Activated CD4-positive, CD25-positive, alpha-beta regulatory T cell treated with anti-CD3 and anti-CD28 coated beads, Interleukin-2, amount 50 U/mL, for 16 hours (primary cell): ENCODE measurements at places on chromosomes 7 and 10.

- peak; percentile 28 for DNase-seq
These were observed 1.3 kb downstream of the GUSB start for GRCh38 chr7:65980478-65981250.

- DNase-seq, result no peak
These were observed at the start of gene HOGA1 for GRCh38 chr10:97584060-97584797. Gene HOGA1, plus strand, starts transcription at chr10:97584389. Its CDS starts 315 bp downstream, at chr10:97584704.

GRCh38 chr10:76939933-76940468, 697.6 kb downstream of the KCNMA1 start:
- DNase-seq, result no peak

DNA sequence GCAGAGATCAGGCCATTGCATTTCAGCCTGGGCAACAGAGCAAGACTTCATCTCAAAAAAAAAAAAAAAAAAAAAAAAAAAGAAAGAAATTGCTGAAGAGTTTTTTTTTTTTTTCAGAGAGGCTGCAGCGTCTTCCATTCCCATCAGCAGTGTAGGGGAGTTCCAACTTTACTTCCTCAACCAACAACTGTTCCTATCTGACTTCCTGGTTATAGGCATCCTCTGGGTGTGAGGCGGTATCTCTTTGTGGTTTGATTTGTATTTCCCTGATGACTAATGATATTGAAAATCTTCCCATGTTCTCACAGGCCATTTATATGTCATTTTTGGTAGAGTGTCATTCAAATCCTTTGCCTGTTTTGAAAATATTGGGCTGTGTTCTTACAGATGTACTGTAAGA, 40.2 kb downstream of the PRTFDC1 start:
- no peak for DNase-seq

GRCh38 chr10:97050205-97050745, 135.5 kb downstream of the SLIT1 start:
- DNase-seq, result no peak

- DNase-seq, result no peak
These were observed 75.4 kb downstream of the CALD1 start for GRCh38 chr7:134854816-134855215.

- no peak for DNase-seq
These were observed 17.2 kb upstream of the TPST1 start for GRCh38 chr7:66187905-66188304.

DNA sequence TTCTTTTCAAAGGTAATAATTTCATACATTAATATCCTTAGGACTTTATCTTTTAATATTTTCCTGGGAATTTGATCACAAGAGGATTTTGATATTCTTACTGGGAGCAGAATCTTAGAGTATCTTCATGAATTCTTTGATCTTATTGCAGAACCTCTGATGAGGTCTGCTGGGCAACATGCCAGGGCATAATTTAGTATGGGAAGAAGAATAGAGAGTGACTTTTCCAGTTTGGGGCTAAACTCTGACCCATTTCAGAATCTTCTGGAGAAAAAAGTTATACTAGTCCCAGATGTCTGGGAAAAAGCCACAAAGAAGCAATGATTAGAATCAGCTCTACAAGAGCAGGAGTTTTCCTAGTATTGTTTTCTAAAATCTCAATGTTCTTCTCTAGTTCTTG, 28.0 kb upstream of the RSU1 start:
- DNase-seq, result no peak

- peak; percentile 38 for DNase-seq
These were observed 2.3 kb downstream of the HKDC1 start for GRCh38 chr10:69222157-69223027.

- no peak for DNase-seq
These were observed 19.0 kb upstream of the ST8SIA6 start for GRCh38 chr10:17473228-17473950.

- DNase-seq, result no peak
These were observed 181.2 kb upstream of the PRSS58 start for GRCh38 chr7:142438923-142439515.

GRCh38 chr10:97204826-97205679, 19.3 kb upstream of the SLIT1 start:
- no peak for DNase-seq

DNA sequence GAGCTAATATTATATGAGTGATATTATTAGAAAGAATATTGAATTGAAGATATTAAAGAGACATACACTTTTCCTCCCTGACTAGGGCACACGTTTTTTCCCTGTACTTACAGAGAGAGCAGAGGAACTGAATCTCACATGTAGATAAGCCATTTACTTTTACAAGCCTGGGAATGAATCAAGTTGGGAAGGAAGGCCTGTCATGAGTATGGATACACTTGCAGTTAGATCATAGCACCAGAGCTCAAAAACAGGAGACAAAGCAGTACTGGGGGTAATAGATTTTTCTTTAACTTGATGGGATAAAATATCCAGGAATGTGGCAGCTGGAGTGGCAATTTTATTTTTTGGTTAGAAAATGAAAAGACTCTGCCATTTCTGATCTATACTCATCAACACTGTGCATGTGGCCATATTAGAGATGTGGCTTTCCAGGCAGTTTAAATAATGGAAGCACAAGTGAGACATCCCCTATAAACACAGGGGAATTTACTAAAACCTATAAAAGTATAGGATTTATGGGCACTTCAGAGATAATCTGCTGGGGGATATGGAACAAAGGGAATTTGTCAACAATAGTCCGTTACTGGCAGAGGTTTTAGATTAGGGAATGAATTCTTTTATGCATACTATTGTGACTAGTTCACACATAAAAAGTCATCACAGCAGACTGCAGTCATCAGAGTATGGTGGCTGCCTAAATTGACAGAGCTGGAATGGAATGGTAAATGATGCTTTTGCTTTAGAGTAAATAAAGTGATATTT, 657.7 kb upstream of the MBL2 start:
- DNase-seq, result no peak

GRCh38 chr10:124675261-124675660, 68.9 kb downstream of the FAM53B start:
- DNase-seq, result no peak

DNA sequence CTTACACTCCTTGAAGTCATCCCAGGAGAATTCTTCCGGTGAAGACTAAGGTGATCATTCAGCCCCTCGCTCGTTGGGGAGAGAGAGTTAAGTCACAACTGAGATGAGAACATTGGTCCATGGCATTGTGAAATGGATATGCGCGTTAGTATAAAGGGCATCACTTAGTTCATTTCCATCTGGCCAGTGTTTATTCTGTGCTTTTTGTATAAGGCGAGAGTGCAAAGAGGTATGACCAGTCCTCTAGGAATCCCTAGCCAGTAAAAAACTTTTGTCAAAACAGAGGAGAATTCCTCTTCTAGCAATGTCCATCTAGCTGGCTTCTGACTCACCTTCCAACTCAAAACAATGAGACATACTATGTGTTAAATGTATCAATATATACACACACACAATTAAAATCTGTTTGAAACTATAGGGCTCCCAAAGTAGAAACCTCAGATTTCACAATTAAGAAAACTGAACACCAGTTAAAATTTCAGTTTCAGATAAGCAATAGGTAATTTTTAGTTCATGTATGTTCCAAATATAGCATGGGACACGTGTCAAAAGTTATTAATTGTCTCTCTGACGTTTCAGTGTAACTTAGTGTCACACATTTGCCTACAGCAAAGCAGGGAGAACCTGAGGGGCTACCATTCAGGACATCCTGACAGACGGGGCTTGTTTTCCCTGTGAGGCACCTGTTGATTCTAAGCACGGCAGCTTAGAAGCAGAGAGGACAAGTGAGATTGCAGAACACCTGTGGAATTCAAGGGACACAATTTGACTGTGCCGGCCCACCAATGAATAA, 158.9 kb downstream of the KLF6 start:
- no peak for DNase-seq

DNA sequence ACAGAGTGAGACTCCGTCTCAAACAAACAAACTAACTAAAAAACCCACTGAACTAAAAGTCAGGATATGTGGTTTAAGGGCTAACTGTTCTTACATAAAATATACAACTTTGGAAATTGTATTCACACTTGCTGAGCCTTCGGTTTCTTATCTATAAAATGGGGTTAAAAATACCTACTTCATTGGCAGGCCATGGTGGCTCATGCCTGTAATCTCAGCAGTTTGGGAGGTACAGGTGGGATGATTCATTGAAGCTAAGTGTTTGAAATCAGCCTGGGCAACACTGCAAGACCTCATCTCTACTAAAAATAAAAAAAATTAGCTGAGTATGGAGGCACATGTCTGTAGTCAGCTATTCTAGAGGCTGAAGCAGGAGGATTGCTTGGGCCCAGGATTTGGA, 115.4 kb upstream of the KLF6 start:
- DNase-seq, result no peak

DNA sequence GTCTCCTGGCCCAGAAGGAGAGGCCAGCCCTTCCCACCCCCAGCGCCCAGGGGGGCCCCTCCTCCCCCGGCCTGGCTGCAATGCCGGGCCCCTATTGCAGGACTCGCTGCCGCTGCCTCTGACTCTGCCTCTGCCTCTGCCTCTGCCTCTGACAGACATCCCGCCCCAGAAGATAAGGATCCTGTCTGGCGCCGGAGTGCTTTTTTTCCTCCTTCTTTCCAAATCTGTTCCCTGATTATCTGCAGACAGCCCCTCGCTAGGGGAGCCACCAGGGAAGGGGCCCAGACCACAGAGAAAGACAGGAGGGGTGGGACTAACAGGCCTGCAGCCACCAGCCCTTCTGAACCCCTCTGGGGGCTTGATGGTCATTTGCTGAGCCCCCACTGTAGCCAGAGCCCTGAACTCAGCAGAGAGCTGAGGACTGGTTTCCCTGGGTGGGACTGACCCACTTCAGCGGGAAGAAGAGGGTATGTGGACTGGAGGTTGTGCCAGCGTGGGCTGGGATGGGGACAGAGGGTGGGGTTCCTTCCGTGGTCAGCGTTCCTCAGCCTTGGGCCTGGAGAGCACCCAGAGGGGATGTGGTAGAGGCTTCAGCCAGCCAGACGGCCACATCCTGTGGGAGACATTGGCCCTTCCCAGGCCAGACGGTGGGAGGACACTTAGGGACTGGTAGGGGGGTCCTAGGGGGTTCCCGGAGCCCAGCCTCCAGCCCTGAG, 22.8 kb downstream of the UNC5B start:
- DNase-seq, result no peak

DNA sequence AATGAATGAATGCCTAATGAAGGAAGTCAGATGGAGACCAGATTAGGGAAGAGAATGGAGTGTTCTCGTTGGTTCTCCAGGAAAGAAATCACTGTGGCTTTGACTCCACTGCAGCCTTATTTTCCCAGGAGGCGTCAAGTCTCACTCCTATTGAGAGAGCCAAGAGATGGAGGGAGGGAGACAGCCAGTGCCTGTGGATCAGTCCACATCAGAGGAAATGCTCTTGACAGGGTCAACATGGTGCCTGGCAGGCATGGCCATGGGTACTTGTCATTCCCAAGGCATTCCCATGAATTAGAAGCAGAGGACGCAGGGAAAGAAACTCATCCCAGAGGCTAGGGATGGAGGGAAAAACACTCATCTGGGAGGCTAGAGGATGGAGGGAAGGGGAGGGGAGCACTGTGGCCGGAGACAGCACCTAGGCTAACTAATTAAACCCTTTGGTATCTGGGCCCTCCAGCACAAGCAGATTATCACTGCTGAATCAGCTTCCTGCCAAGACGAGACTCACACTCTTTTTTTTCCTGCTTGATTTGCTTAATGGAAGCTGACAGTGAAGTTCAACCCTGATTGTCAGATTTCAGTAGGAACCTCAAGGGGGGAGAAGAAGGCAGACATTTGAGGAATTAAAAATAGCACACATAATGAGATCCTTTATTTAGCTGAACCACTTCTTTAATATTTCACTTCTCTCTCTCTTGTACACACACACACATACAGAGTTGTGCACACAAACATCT, 1233.2 kb upstream of the AUTS2 start:
- no peak for DNase-seq

DNA sequence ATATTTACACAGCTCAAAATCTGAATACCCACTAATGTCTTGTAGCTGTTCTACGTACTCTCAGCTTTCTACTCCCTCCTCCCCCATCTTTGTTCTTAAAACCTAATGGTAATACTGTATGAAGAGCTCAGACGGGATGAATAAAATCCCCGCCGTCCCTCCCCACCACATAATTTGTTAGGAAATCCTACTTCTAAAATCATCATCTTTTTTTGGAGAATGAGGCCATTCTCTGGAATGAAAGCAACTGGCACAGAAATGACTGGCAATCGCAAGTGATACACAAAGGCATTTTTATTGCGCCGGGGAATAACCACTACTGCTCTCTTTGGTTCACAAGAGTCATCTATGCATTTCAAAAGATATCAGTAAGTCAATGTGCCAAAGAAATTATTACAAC, 27.3 kb downstream of the SLC35B4 start:
- DNase-seq, result no peak

DNA sequence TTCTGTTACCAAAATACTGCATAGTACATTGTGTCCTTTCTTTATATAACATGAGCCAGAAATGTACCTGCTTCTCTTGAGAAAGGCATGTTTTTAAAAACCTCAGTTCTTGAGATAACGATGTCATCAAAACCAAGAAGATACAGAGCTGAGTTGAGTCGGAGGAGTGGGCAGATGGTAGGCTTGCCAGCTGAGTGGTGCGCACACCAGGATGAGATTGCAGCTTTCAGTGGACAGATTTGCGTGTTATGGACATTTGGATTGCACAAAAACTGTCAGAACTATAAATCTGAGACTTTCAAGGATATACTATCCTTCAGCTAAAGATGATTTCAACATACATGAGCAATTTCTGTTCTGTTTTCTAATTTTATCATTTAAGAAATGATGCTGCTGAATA, 25.0 kb downstream of the PRKAR2B start:
- no peak for DNase-seq

DNA sequence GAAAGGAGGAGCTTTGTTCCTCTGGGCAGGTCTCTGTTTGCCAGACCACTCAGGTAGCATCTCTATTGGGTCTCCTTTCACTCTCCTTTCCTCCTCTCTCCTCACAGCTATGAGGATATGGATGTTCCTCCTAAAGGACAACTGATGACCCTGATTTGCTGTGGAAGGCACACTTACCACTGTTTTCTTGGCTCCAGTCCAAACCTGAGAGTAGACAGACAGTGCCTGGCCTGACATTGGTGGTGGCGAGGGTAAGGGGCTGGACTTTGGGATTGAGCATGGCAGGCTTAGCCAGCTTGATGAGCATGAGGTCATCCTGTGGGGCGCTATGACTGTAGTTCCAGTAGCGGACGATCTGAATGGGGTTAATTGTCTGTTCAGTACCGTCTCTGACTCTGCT, 3.6 kb downstream of the PRSS37 start:
- DNase-seq, result no peak
